ENCODE measurements at places on chromosomes 7 and 10. TPM values are rescaled to one million over a fixed set of nuclear protein-coding genes. Genes with fewer than 3 reads are reported as not detected.

WASL gene
- 40.3 TPM for total RNA-seq

ZPBP gene
- not detected for total RNA-seq

GSDME gene
- total RNA-seq: 11.5 TPM

KCND2 gene
- 0.72 TPM for total RNA-seq

MSS51 gene
- 3.3 TPM for total RNA-seq

SPDYE16 gene
- not detected for total RNA-seq

PKD2L1 gene
- not detected for total RNA-seq

SPRN gene
- total RNA-seq: not detected

APBB1IP gene
- not detected for total RNA-seq

IL6 gene
- 1.4 TPM for total RNA-seq

FAM170B gene
- total RNA-seq: not detected

KIF11 gene
- total RNA-seq: 21.7 TPM

TUBGCP2 gene
- total RNA-seq: 52.8 TPM

DNAAF5 gene
- 78.9 TPM for total RNA-seq

SFRP4 gene
- not detected for total RNA-seq

GIMAP8 gene
- not detected for total RNA-seq

LRRD1 gene
- not detected for total RNA-seq

SLC37A3 gene
- total RNA-seq: 42.4 TPM

HOXA9 gene
- 2.5 TPM for total RNA-seq

ANKRD61 gene
- total RNA-seq: not detected

AKR1C8 gene
- 2.7 TPM for total RNA-seq

TCF7L2 gene
- total RNA-seq: 14.8 TPM

ADAM12 gene
- 16.8 TPM for total RNA-seq

CDNF gene
- 0.48 TPM for total RNA-seq

GHRHR gene
- not detected for total RNA-seq

FAM20C gene
- 34.0 TPM for total RNA-seq

SPAM1 gene
- total RNA-seq: not detected

CYP26C1 gene
- total RNA-seq: 0.60 TPM

GJC3 gene
- total RNA-seq: not detected

NKX1-2 gene
- 2.9 TPM for total RNA-seq

GDF10 gene
- total RNA-seq: not detected

KCNIP2 gene
- total RNA-seq: 5.1 TPM

ADCYAP1R1 gene
- not detected for total RNA-seq

EFCAB10 gene
- not detected for total RNA-seq

ARPC1B gene
- 276 TPM for total RNA-seq

CNNM1 gene
- not detected for total RNA-seq

DYNC1I1 gene
- total RNA-seq: not detected

GPRIN2 gene
- 53.6 TPM for total RNA-seq

CYP2C19 gene
- total RNA-seq: not detected

PKD1L1 gene
- total RNA-seq: 0.08 TPM

GRM8 gene
- not detected for total RNA-seq

FXYD4 gene
- not detected for total RNA-seq

C10orf143 gene
- total RNA-seq: 2.8 TPM

ODAD2 gene
- not detected for total RNA-seq

FZD8 gene
- not detected for total RNA-seq

AOAH gene
- not detected for total RNA-seq

ANXA8 gene
- 172 TPM for total RNA-seq

ARHGEF5 gene
- total RNA-seq: 40.0 TPM

TMEM178B gene
- not detected for total RNA-seq

HMX2 gene
- total RNA-seq: not detected

ASIC3 gene
- total RNA-seq: 7.6 TPM

PRPS1L1 gene
- total RNA-seq: not detected

TMEM184A gene
- total RNA-seq: 21.4 TPM

UCMA gene
- total RNA-seq: not detected

NEUROG3 gene
- not detected for total RNA-seq

Measured in PC-9 (cell line).